Eye (tissue), 1 donor: ENCODE measurements at places on chromosomes 2 and 18.

DNA sequence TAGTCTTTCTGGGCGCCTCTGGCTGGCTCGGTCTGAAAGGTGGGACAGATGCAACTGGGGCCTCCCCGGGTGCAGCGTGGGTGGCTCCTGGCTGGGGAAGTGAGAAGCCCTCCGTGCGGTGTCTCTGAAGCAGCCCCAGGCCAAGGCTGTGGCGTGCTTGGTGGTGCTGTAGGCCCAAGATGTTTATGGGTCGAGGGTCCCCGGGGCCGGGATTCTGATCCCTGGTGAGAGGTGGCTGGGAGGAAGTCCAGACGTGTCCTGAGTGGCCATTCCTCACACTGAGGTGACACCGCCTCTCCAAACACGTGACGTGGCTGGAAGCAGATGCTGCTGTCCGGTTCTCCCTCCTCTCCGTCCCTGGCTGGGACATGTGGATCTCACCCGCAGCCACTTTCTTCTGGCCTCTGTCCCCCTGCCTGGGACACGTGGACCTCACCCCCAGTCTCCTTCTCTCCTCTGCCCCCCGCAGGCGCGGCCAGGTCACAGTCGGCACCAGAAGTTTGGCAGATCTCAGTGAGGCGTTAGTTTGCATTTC is 12.6 kb downstream of the RTP5 start:
- DNase-seq, result no peak

DNA sequence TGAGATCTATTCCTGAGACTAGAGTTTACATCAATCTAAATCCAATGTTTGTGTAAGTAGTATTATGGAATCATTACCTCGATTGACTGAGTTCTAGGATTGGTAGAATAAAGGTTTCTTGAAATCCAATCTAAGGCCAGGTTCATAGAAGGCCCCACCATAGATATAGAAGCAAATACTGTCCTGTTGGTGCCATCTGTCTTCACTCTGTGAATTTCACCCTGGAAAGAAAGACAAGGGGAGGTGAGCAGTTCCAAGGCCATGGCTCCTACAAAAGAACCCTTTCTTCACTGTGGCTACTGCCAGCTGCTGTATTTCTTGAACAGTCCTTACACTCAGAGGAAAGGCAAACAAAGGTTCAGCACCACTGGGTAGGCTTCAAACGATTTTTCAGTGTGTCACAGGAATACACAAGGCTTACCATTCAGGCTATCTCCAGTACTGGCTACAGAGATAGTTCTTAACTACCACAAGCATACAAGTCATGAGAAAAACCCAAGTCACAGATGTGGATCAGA is 137.0 kb downstream of the LRP2 start:
- no peak for DNase-seq

- DNase-seq, result no peak
These were observed 112.2 kb downstream of the CPO start for GRCh38 chr2:207051385-207051965.

DNA sequence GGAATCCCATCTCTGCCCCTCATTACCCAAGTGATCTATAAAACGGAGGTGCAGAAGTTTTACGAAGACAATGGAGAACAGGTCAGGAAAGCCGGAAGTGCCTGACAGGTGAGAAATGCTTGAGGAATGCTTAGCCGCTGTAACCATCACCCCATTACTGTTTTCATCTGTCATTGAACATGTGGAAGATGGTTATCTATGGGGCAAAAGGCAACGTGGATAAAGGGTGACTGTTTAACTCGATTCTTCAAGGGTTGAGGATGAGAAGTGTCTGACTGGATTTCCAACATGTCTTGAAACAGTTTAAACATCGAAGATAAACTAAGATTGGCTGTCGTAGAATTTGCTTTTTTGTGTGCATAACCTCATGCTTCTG is 17.3 kb downstream of the HK2 start:
- DNase-seq, result no peak

GRCh38 chr2:190765386-190766173 is 115.0 kb upstream of the GLS start:
- no peak for DNase-seq

GRCh38 chr2:44894058-44894457 is 47.4 kb upstream of the SIX3 start:
- no peak for DNase-seq

DNA sequence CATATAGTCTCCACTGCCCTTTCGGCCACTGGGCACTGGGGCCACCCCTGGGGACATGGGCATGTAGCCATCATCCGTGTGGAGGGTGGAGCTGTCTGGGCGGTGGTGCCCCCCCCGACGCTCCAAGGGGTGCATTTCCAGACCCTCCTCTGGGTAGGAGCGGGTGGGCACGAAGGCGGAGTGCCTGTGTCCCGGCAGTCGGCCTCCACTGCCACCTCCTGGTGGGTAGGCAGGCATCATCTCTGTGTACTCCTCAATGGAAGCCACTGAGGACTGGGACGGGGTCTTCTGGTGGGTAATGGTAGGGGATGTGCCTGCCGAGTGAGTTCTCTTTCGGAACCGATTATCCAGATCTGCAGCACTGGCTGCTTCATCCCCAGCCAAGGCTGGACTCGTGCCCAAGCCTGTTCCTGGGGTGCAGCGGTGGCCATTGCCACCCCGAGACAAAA is 2.8 kb downstream of the IRS1 start:
- DNase-seq, result peak; percentile 44

DNA sequence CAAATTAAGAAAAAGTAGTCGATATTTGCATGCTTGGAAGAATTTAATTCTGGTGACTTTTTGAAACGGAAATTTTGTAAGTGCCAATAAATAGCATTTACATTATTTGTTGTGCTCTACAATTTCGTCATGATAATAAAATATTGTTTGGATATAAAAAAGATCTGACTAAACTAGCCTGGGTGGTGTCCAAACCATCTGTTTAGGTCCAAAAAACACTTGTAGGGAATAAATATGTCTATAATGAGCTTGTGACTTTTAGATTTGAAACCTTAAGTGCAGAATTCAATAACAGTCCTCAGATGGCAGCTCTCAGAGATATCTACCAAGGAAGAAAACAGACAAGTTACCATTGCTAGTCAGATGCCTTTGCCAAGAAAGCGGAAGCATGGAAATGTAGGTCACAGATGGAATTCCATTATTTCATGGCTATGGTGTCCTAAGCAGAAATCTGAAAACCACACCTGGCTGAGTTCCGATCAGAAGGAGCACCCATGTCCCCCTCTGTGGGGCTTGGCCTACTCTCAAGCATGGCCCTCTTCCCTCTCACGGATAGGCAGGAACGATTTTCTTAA is 731.1 kb downstream of the RNF144A start:
- DNase-seq, result no peak

- DNase-seq, result no peak
These were observed 55.7 kb upstream of the OTOF start for GRCh38 chr2:26533661-26534060.

DNA sequence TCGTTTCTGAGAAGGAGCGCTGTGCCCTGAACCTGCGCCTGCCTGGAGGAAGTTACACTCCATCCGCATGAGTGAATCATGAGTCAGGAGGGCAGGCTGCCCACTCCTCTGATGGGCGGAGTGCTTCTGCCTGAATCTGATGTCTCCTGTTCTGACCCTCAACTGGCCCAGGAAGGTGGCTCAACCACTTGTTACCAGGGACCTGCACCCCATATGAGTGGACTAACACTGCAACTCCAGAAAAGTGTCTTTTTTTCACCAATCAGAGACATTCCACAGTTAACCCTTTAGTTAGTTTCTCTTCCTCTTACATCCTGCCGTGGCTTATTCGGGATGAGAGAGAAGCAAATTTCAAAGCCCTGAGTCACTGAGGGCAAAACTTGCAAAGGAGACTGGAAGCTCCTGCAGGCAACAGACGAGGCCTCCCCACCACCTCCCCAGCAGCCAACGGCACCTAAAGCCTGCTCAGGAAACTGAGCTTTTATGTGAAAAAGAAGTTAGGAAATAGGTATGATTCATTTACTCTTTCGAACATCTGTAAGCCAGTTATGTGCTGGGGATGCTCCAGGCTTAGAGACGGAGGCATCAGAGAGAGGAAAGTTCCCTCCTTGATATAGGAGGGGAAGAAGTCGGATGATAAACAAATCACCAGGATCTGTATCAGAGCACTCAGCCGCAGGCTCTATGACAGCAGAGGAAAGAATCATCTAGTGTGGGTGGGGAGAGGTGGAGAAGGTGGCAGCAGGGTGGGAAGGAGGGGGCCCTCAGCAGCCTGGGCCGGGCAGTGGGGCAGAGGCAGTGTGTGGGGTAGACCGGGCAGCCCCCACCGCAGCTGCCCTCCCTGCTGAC is 30.9 kb downstream of the MBP start:
- peak; percentile 64 for DNase-seq

DNA sequence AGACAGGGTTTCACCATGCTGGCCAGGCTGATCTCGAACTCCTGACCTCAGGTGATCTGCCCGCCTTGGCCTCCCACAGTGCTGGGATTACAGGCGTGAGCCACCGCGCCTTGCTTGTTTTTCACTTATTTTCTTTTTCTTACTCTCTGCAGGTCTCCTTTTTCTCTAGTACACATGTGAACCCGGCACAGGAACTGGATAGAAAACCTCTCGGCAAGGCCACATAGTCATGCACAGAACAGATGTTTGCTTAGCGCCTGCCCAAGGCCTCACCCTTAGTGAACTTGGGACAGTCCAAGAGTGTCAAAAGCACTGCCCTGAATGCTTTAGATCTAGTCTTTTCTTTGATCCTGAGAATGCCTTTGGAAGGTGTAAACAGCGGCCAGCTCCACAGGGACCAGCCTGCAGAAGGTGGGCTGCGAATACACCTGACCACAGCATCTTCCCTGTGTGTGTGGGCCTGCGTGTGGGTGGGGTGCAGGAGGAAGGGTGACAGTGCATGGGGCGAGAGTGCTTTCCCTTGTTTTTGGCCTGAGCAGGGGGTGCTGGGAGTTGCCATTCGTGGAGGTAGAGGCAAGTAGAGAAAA is 27.0 kb downstream of the IMPA2 start:
- no peak for DNase-seq

DNA sequence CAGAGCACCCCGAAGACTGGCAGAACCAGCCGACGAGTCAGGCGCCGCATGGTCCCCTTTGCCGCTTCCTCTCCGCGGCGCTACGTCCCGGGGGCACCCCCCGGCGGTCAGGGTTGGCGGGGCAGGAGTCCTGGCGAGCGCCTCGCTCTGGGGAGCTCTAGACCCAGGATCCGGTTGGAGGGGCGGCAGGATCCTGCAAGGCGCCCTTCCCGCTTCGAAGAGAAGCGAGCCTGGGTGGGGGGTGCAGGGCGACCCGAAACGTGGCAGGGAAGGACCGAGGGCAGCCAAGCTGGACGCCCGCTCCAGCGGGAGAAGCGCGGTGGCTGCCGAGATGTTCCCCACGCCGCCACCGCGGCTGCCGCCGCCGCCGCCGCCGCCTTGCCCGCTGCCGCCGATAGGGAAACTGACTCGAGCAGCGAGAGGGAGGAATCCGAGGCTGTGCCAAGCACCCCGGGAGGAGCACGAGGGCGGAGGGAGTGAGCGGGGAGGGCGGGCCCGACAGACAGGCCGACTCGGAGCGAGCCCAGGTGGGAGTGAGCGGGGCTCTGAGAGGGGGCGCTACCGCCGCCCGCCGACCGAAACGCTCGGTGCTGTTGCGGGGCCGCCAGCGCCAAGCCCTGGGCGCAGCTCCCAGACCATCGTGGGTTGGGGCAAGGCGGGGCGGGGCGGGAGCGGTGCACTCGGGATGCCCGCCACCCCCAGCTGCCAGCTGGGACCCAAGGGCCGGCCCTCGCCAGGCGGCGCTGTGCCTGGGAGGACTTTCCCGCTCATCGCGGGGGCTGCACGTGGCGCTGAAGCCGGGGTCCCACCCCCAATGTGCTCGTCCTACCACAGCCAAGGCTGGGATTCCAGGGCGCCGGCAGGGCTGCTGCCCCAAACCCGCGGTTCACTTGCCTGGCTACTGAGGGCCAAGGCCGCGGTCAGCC is at the start of gene GALNT14:
Gene GALNT14, minus strand, starts transcription at position 404 of the 926 bp plus-strand sequence. Its CDS starts 354 bp downstream, at position 50.
- peak; percentile 86 for DNase-seq

- DNase-seq, result no peak
These were observed 24.3 kb downstream of the NCK2 start for GRCh38 chr2:105768961-105769452.

DNA sequence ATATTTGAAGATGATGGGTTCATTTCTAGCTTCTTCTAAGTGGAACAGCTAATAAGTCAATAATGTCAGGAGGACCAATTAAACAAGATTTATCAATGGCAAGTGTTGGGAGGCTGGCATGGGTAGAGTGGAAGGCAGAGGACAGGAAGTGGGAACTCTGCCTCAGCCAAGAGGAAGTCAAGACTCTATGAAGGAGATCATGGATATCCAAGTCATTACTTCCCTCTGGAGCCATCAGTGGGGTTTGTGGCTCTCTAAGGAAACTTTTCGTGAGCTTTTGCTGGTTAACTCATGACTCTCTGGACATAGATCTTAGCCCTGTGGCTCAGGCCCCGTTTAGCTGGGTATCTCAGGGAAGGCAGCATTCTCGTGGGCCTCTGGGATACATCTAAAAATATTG is 410.4 kb upstream of the ID2 start:
- DNase-seq, result no peak

DNA sequence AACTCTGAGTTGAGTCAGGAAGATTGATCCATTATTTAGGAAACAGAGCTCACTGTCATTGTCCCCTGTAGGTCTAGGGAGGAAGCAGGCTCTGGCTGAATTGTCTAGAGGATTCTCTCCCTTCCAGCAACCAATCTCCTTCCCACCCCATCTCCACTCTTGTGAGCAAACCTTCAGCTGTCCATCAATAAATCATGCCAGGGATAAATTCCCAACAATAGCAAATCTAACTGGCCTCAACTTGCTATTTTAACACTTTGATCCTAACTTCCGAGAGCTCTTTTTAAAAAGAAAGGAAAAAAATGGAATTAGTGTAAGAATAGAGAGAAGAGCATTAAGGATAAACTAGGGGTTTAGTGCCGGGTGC is 53.5 kb downstream of the ATP8B1 start:
- DNase-seq, result no peak

DNA sequence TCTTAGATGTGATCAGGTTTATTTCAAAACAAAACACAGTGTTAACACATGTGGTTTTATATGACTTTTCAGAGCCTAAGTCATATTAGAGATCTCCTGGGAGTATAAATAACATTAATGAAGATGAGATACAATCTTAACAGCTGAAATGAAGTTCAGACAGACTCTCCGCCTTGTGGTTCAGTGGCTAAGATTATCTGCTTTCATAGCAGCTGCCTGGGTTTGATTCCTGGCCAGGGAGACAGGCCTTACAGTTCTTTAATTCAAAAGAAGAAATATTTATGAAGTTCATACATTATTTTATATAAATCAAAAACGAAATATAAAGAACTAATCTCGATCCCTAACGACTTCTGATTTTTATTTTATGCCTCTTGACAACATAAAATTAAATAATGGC is 35.2 kb upstream of the TTC32 start:
- no peak for DNase-seq

DNA sequence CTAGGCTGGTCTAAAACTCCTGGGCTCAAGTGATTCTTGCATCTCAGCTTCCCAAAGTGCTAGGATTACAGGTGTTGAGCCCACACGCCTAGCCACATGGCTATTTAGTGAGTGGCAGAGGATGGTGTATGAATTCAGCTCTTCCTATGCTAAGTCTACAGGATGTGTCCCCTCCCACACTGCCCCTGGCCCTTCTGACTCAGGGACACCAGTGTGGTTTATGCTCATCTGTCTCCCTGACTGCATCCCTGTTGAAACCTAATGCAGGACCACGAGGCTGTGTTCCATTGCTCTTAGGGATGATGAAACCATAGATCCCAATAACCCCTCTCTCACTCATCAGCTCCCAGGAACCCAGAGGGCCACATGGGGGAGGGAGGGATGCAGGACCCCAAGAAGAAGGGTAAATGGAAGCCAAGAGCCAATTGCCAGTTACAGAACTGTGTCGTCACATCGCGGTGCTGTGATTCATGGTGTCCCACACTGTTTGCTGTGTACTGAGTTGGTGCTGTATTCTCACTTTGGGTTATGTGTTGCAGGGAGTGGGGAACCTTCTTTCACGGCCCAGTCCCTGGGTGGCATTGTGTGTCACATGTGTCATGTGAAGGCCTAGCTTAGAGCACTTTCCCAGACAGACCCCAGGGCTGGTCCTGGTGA is 102.9 kb upstream of the HAAO start:
- no peak for DNase-seq
